ENCODE measurements at places on chromosomes 11 and 22. TPM values are rescaled to one million over a fixed set of nuclear protein-coding genes. Genes with fewer than 3 reads are reported as not detected.

Gene IGHMBP2
- 4.7 TPM for total RNA-seq

Gene CRY2
- 12.9 TPM for total RNA-seq

Gene IL18
- 0.32 TPM for total RNA-seq

Gene IMMP1L
- total RNA-seq = 7.3 TPM

Gene TUBA8
- 0.63 TPM for total RNA-seq

Gene C22orf31
- not detected for total RNA-seq

Gene SCGB1A1
- total RNA-seq = not detected

Gene LRRC4C
- 0.17 TPM for total RNA-seq

Gene NFRKB
- 16.9 TPM for total RNA-seq

Gene ROM1
- 10.4 TPM for total RNA-seq

Gene OR8D1
- total RNA-seq = under 0.01 TPM

Gene MAPK11
- 9.9 TPM for total RNA-seq

Gene SYT12
- under 0.01 TPM for total RNA-seq

Gene MPST
- 34.7 TPM for total RNA-seq

Gene SGSM1
- total RNA-seq = not detected

Gene SYNGR1
- total RNA-seq = 5.4 TPM

Gene B4GALNT4
- total RNA-seq = 4.9 TPM

Gene C11orf86
- not detected for total RNA-seq

Gene PPARA
- 6.8 TPM for total RNA-seq

Gene P2RY6
- total RNA-seq = not detected

Gene PGA4
- total RNA-seq = 0.32 TPM

Gene NCAM1
- total RNA-seq = not detected

Gene CDC42EP2
- total RNA-seq = 33.7 TPM

Gene GP1BB
- 0.79 TPM for total RNA-seq

Gene FGF4
- total RNA-seq = not detected

Gene SUSD2
- total RNA-seq = 0.26 TPM

Gene CCDC134
- 5.7 TPM for total RNA-seq

Gene HORMAD2
- not detected for total RNA-seq

Gene TRIM51
- not detected for total RNA-seq

Gene GTSE1
- total RNA-seq = 0.95 TPM

Gene GCAT
- 24.3 TPM for total RNA-seq

All from bronchial smooth muscle cell (primary cell).